Stimulated activated CD4-positive, alpha-beta T cell treated with anti-CD3 and anti-CD28 coated beads, Interleukin-1b, Interleukin-23, amount 100 ng/mL, for 48 hours (primary cell): ENCODE measurements at places on chromosomes 5 and 9.

DNA sequence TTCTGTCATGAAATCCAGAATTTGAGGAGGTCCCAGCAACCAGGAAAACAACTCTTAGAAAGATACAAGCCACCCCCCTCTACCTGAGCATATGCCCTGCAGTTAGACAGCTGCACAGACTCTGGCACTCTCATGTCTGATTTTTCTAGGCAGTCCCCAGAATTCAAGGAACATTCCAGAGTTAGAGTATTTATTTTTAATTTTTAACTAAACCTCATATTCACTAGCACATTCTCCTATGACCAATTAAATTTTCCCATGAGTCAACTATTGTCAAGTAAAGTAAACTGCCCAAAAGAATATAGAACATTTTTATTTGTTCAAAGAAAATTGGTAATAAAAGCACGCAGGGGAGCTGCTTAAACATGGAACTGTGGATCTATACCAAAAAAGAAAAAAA is 490.5 kb upstream of the SEMA6A start:
- no peak for DNase-seq

GRCh38 chr5:93477816-93478215 is 103.2 kb downstream of the NR2F1-AS1 start:
- no peak for DNase-seq

GRCh38 chr5:115565233-115565632 is 20.7 kb upstream of the FEM1C start:
- DNase-seq, result no peak

DNA sequence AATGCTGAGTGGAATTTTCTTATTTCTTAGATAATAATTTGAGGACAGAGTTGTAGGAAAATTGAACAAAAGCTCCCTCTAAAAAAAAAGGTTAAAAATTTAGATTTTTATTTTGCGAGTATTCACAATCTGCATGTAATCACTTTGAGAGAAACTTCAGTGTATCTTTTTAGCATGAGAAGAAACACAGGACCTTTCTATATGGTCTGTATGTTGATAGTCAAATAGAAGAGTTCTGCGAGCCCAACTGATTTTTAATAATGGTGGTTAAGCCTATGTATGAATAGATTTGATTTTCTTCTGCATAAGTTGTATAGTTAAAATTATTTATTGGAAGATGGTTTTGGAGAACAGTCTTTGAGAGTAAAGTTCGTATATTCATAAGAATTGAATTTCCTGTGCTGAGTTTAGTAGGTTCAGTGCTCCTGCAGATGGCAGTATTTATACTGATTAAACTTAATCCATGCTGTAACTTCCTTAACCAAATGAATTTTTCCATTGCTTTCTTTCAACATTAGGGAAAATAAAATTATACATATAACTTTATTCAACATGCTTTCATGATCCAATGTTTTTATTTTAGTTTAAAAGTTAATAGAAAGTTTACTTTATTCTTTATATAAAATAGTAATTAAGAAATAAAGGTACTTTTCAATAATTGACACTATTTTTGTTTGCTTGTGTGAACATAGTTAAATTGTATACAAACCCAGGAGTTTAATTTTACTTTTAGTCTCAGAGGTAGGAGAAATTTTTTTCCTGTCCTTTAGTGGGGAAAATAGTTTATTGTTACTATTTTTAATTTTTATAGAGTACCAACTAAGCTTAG is 19.6 kb downstream of the TCERG1 start:
- no peak for DNase-seq

- no peak for DNase-seq
Measured at GRCh38 chr5:32339198-32339597, 26.5 kb upstream of the MTMR12 start.

DNA sequence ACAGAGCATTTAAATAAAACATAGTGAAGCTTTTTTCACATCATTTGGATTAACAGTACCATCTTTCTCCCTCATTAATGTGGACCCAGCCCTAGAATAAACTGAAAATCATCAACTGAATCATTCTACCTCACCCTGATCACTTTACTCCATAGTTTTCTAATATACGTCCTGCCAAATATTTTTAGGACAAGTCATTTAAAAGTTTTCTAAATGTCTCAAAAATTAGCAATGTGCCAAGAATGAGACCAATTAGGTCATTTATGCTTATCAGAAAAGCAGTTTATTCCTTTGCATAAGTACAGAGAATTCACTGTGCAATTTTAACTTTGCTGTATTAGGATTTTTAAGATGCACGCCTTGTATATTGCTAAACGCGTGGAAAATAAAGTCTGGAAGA is 284.4 kb downstream of the PIK3R1 start:
- no peak for DNase-seq

- no peak for DNase-seq
Measured at GRCh38 chr5:72559866-72560766, 52.9 kb upstream of the ZNF366 start.

DNA sequence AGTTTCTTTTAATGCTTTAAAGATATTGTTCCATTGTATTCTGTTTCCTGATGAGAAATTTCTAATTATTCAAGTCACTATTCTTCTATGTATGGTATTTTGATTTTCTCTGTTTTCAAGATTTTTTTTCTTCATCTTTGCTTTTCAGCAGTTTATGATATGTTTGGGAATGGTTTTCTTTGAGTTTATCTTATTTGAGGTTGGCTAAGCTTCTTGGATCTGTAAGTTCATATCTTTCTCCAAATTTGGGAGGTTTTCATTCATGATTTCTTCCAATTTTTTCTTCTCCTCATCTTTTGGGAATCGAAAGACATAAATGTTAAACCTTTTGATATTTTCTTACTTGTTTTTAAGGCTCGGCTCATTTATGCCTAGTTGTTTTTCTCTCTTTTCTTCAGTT is 184.9 kb downstream of the ZSWIM6 start:
- DNase-seq, result no peak

DNA sequence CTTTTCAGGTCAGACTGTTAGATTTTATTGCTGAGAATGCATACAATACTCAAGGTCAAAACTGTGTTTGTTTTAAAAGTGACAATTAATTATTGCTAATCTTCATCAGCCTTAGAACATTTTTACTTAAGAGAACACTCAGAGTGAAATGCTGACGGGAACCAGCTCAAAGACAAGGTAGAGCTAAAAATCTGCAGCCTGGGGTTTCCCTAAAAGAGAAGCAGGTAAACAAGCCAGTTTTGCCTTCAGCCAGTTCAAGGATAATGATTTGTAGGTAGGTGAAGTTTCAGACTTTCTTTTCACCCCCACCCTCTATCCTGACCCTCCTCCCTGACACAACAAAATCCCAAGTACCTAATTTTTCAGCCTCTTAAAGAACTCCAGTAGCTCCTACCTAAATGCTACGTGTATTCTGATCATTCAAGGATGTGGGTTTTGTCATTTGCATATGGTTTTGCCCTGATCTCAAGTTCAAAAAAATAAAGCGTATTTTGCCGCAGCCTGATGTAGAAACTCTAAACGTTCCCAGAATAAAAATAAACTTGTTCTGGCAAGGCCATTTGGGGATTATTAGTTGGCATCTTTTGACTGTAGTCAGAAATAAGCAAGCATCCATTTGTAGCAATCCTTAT is 407.2 kb downstream of the EFNA5 start:
- DNase-seq, result no peak

- peak; percentile 38 for DNase-seq
Measured at GRCh38 chr9:113548221-113549041, 84.9 kb downstream of the RGS3 start.

- DNase-seq, result no peak
Measured at GRCh38 chr9:107597743-107598217, 108.2 kb upstream of the KLF4 start.

- DNase-seq, result no peak
Measured at GRCh38 chr9:8014997-8015682, 215.6 kb upstream of the DMAC1 start.

DNA sequence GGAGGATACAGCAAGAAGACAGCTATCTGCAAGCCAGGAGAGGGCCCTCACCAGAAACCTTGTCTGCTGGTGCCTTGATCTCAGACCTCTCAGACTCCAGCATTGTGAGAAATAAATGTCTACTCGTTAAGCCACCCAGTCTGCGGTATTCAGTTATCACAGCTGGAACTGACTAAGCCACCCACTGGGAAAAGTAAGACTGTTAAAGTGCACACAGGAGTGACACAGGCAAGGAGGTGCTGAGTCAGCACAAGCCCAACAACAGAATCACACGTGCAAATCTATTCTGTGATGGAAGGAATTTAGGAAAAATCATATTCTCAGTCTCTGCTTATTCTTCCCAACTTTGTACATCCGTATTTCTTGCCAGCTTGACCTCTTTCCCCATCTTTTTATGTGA is 200.0 kb downstream of the NR2F1-AS1 start:
- DNase-seq, result no peak

- DNase-seq, result no peak
Measured at GRCh38 chr5:1753490-1753889, 46.1 kb downstream of the MRPL36 start.

DNA sequence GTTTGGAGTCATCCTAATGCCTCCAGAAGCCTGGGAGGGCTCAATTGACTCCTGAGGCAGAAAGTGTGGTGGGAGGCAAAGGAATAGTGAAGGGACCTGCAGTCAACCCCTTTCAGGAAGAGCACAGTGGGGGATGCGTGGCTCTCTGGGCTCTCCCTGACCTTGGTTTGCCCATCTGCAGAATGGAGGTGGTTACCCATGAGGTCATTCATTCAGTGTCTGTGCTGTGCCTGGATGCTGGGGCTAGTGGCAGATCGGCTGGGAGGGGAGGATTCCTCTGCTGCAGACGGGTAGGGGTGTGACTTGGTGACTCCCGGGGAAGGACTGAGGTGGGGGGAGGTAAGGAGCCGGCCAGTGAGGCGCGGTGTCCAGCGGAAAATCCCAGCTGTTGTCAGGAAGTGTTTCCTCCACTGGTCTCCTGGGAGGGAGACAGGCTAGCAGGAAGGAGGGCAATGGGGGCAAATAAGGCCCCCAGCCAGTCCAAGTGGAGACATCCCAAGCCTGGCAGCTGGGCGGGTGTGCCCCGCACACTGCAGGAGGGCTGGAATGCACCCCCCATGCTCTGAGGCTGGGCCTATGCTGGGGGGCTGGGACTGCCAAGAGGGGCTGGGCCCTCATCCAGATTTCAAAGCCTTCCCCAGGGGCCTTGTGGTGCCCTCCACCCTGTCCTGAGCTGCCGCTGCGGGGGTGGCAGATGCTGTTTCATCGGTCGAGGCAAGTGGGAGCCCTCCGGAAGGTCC is 10.9 kb downstream of the CXXC5 start:
- DNase-seq, result no peak

GRCh38 chr9:18566121-18566520 is 92.2 kb downstream of the ADAMTSL1 start:
- no peak for DNase-seq

DNA sequence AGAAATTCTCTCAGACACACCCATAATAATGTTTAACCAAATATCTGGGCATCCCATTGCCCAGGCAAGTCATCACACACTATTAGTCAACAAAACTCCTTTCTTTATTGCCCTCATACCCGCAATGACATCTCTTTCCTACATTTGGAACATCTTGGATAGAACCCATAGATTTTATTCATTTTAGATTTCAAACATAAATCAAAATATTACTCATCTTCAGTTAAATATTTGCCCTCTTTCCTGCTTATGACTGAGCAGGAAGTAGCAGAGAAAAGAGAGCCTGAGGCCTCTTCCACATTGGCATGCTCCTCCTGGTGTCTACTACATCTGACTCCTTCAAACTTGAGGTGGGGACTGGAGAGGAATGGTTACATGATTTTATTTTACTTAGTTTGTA is 592.0 kb downstream of the CHSY3 start:
- no peak for DNase-seq

DNA sequence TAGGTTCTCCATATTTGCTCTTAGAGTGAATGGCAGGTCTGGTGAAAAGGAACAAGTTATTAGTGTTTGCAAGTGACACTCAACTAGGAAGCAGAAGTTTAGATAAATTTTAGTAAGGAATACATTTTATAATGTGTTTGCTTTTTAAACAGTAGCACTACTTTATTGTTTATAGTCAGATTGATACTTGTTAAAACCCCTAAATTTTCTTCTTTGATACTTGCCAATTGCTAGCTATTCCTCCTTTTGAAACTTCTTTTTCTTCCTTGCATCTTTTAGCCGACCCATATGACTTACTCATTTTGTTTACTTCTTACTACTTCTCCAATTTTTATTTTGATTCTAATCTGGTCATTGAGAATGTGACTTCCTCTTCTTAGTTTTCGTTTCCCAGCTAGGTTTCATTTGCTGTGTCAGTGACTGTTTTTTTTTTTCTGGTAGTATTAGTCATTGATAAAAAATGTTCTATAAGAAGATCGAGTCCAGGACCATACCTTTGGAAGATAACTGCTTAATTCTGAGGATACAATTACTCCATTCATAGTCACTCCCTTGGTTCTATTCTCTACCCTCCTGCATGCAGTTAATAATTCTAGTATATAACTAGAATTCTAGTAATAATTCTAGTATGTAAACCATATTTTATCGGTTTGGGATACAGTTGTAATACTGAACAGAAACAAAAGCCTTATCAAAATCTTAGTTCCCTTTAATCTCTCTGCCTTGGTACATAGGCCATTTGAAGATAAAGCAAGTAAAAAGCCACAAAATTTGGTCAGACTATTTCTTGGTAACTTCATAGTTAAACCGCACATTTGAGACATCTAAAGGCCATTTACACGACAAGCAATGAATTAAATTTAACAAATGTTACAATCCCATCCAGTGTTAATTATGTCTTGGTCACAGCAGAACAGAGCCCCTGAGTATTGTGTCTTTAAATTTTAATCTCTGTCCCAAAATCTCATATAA is 2.8 kb upstream of the RICTOR start:
- no peak for DNase-seq

DNA sequence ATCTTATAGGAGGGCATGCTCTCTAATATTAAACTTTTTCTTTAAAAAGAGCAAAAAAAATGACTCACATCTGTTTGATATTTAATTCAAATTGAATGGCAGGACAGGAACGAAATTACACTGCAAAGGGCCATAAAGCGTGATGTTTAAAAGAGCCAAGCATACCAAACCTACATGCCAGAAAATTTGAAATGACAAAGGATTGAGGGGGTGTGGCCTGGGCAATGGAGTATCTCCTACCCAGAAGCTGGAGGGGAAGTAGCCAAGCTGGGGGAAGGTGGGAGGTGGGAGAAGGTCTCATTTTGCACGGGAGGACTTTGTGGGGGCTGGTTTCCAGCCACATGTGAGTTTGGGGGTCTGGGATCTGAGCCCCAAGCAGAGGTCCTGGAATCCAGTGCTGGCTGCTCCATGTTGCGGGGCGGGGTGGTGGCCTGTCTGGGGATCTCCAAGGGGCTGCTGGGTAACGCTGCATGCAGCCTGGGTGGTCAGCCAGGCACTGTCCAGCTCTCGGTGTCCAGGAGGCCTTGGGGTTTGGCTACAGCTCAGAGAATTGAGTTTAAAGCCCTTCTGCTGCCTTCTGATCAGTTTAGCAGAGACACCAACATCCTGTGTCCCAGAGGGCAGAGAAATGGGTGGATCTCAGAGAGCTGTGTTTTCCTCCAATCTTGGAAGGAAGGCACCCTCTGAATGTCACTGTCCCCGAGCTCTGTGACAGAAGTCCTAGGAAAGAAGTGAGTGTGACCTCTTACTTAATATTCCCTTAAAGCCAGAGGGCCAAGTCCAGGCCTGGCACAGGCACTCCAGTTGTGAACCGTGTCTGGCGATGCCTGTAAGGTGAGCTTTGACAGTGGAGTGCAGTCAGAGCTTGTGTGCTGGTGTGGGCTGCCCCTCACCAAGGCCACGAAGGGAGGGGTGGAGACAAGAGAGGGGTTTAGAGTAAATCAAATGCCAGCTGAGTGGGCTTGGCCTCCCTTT is 7.6 kb downstream of the DCANP1 start:
- no peak for DNase-seq
